ENCODE measurements at places on chromosomes 7 and 10.

DNA sequence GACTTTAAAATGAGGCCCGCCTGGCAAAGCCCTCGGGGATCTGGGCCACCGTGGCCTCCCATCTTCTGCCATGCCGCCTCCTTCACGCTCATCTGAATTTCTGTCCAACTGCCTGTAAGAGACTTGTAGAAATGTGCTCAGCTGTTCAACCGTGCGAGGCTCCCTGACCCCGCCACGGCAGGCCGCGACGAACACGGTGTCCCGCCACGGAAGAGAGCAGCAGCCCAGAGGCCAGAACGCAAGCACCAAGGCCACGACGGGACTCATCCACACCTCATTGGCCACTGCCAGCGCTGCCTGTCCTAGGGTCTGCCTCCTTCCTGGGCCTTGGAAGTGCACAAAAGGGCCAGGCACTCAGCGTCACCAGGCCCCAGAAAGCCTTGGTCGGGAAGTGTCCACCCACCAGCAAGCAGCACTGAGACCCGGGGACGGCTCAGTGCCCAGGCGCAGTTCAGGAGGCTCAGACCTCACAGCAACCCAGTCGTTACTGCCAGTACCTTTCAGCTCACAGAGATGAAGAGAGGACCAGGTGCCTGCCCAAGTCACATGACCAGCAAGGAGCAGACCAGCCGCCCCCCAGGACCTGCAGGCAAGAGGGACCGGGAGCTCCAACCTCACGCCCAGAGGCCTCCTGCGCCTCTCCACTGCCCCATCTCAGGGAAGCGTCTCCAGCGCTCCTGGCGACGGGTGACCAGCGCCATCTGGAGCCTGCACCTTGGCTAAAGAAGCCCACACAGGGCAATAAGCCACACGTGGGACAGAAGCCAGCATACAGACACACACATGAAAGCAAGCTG, 85.9 kb downstream of the MAD1L1 start:
- no peak for DNase-seq

DNA sequence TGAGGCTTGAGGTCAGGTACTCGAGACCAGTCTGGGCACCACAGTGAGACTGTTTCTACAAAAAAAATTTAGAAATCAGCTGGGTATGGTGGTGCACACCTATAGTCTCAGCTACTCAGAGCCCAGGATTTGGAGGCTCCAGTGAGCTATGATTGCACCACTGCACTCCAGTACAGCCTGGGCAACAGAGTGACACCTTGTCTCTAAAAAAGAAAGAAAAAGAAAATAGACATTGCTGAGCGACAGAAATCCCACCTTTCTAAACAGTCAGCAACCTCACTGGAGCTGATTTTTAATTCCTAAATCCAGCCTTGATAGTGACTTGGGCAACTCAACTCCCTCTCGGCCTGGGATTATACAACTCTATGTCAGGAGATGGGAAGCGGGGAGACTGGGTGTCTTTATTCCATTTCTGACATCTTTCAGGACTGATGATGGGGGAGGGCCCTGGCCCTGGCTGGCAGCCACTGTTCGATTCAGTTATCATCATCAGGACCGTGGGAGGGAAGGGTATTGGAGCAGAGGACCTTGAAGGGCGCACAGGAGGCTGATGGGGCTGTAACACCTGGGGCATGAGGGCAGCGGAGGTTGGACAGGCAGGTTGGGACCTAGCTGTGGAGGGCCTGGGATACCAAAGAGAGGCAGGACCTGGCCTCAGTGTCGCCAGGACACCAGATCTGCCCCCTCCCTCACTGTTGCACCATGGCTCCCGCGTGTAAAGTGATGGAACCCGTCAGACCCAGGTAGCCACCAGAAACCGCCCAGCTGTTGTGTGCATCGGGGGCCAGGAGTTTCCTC, 14.7 kb downstream of the HSPB1 start:
- DNase-seq, result no peak

GRCh38 chr10:23694921-23695824, 256.3 kb downstream of the OTUD1 start:
- DNase-seq, result peak; percentile 15

- peak; percentile 97 for DNase-seq
Measured at GRCh38 chr7:129433847-129434674, at the start of gene STRIP2. Gene STRIP2 (plus strand): TSS chr7:129434432. CDS start chr7:129434473, 41 bp downstream.

- DNase-seq, result peak; percentile 63
Measured at GRCh38 chr7:45136106-45137060, 21.2 kb upstream of the RAMP3 start.

GRCh38 chr7:47690902-47691558, 109.1 kb upstream of the TNS3 start:
- DNase-seq, result no peak

DNA sequence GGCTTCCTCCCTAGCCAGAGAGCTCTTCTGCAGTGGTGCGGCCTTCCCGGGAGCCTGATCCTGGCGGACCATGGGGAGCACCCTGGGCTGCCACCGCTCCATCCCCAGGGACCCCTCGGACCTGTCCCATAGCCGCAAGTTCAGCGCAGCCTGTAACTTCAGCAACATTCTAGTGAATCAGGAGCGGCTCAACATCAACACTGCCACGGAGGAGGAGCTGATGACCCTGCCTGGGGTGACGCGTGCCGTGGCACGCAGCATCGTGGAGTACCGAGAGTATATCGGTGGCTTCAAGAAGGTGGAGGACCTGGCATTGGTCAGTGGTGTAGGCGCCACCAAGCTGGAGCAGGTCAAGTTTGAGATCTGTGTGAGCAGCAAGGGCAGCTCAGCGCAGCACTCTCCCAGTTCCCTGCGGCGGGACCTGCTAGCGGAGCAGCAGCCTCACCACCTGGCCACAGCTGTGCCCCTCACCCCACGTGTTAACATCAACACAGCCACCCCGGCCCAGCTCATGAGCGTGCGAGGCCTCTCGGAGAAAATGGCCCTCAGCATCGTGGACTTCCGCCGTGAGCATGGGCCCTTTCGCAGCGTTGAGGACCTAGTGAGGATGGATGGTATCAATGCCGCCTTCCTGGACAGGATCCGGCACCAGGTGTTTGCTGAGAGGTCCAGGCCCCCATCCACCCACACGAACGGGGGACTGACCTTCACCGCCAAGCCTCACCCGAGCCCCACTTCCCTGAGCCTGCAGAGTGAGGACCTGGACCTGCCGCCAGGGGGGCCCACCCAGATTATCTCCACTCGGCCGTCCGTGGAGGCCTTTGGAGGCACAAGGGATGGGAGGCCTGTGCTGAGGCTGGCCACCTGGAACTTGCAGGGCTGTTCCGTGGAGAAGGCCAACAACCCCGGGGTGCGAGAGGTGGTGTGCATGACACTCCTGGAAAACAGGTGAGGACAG, 1.5 kb downstream of the EEPD1 start:
- no peak for DNase-seq

DNA sequence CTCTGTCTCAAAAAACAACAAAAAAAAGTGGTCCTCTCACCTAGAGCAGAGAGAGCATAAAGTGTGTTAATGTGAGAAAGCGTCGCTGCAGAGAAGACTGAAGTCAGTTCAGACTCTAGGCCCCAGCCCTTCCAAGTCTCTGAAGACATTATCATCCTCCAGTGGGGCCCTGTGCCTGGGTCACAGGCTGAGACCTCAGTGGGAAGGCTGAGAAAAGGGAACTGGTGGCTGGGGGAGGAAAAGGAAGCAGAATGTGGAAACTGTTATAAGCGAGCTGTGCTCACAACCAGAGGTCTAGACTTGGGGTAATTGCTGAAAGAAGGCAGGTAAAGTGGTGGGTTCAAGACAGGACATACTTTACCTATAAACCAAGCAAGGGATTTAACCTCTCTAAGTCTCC, 4.9 kb upstream of the RRP12 start:
- DNase-seq, result no peak

GRCh38 chr7:37592366-37592765, 91.2 kb upstream of the GPR141 start:
- DNase-seq, result no peak

GRCh38 chr10:43655311-43655710, 6.6 kb upstream of the ZNF32 start:
- DNase-seq, result no peak
